ENCODE measurements at places on chromosomes 1 and 21. TPM values are rescaled to one million over a fixed set of nuclear protein-coding genes. Genes with fewer than 3 reads are reported as not detected.

The TSPAN1 gene
- total RNA-seq: not detected

DNA sequence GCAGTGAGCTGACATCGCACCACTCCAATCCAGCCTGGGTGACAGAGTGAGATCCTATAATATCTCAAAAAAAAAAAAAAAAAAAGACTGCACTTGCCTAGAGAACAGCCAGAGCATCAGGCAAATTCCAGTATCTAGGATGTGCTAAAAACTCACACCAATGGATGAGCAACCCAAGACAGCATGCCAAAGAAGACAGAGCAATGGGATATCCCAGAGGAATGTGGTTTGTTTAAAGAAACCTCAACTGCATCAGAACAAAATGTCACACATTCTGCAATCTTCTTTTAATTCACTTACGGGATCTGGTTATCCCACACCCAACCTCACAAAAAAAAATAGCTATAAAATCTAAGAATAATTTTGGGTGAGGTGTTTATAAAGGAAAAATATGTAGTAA, 7.3 kb downstream of the KCNH1 start:
- DNase-seq: no peak

DNA sequence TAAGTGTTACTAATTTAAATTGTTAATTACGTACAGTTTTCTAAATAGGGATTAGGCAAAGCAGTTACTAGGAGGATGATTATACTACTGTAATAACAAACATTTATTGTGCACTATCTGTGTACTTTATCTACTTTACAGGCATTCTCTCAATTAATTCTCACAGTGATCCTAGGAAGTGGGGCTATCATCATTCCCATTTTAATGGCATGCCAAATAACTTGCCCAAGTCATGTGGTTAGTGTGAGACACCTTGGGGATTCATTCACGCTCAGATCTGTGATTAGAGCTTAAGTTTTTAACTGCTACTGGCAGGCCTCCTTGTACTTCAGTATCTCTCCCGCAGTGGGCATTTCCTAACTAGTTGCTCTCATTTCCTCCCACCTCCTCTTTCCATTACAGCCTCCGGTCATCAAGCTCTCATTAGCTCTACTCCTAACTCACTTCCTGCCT, 11.5 kb downstream of the PHLDA3 start:
- DNase-seq: no peak

DNA sequence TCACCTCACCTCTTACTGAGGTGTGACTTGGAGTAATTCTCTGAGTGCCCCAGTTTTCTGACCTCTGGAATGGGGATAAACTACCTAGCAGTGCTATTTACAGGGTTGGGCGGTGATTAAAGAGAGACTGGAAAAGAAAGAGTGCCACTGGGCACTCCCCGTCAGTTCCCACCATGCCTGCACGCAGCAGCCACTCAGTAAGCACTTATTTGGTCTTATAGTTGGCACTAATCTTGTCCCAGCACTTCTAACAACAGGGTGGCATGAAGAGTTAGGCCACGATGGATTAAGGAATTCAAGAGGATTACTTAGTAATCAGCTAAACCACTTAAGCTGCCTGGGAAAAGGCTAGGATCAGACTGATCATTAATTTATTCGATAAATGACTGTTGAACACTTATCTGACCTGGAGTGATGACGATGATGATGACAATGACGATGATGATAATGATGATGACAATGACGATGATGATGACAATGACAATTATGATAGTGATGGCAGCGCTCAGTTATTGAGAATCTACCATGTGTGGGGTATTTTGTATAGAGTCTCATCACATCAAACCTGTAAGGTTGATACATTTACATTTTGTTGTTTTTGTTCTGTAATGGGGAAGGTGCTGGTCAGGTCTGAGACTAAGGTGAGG, 5.4 kb downstream of the CITED4 start:
- DNase-seq: no peak

The OR14K1 gene
- total RNA-seq: not detected

The COL6A2 gene
- total RNA-seq: not detected

The NR0B2 gene
- total RNA-seq: not detected

The TPTE gene
- total RNA-seq: not detected

The LCE2B gene
- not detected for total RNA-seq
